T-helper 1 cell (primary cell): ENCODE measurements at places on chromosomes 4 and X.

DNA sequence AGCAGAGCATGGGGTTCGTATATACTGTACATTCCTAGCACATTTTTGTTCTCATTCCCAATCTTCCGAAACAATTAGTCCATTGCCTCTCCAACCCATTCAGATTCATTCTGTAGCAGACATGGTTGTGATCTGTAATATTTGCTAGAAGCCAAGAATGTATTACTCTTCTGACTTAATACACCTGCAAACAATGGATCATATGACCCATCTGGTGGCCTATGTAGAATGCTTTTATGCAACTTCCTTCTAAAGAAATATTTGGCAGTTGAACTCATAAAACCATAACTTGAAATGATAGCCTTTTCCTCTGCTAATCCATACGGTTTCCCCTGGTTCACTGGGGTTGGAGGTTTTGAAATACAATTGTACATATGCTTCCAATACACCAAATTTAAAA lies 32.8 kb upstream of the SGMS2 start:
- DNase-seq, result no peak

GRCh38 chrX:153411988-153412574 lies 809 bp downstream of the ZFP92 start:
- no peak for DNase-seq

DNA sequence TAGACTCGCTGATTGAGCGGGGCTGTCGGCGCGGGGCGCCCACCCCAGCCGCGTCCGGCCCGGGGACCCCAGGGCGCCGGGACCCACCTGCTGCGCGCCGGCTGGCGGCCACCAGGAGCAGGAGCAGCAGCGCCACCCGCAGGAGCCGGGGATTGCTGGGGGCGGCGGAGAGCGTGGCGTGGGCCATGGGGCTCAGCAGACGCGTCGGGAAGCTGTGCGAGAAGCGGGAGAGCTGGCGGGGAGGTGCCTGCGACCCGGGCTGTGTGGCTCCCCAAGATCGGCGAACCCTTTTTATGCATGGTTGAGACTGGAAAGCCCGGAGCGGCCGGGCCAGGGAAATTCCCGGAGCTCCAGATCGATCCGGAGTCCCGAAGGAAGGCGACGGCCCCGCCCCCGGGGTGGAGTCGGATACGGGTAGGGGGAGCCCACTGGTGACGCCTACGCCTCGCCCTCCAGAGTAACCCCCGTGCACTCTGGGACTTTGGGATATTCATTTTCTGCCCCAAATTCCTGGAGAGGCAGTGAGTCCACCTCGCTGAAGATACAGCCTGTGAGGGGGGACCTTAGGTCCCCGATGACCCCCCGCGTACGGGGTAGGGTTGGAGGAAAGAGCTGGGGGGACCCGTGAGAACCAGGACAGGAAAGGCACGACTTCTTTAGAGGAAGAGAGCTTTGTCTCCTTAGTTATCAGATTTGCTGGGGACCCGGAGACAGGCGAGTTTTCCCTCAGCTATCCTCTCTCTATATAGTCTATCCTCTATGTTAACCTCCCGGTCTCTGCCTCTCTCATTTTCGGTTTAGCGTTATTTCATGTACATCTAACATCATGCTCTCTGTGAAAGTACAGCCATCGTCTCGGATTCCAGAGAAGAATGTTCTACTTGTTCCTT lies at the start of gene CXCL3:
Gene CXCL3 (minus strand): TSS at position 265 of the 890 bp plus-strand sequence. CDS start 78 bp downstream, at position 187.
- DNase-seq, result no peak

- DNase-seq, result no peak
These were observed 69.6 kb downstream of the KIT start for GRCh38 chr4:54727346-54727745.

DNA sequence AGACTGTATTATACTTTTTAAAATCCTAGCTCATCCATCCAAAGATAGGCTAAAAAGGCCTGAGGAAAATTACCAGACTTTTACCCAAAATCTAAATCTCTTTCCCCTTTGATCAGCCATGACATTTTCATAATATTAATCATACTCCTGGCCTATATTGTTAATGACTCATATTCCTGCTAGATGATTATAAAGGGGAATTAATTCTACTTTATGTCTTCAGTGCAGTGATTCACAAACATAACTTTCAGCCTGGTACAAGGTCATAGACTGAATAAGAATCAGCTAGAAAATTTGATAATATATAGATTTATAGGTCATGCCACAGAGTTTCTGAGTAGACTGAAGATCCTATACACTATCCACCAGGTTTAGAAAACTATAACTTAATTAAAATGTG lies 1905.4 kb downstream of the C4orf33 start:
- no peak for DNase-seq

- no peak for DNase-seq
These were observed 1.4 kb downstream of the AMMECR1 start for GRCh38 chrX:110316351-110317060.

DNA sequence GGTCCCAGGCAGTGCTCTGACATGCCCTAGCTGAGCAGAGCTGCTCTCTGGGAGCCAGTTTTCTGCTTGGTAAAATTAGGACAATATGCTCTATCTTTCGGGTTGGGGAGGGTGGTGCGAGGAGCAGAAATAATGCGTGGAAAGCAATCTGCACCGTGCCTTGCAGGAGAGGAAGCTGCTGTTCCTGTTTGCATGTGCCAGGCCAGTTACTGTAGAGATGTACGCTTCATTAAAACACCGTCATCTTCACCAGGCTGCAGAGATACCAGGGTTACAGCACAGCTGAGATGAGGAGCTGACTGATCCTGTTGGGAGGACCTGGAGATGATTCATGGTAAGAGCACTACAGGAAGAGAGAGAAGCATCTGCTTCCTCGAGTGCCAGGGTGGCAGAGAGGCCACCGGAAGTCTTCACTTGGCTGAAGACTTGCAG lies 29.5 kb upstream of the IRF2 start:
- no peak for DNase-seq
